ENCODE measurements at places on chromosomes 4 and X.

GRCh38 chrX:13669246-13669737 is 16.4 kb downstream of the TCEANC start:
- no peak for DNase-seq

DNA sequence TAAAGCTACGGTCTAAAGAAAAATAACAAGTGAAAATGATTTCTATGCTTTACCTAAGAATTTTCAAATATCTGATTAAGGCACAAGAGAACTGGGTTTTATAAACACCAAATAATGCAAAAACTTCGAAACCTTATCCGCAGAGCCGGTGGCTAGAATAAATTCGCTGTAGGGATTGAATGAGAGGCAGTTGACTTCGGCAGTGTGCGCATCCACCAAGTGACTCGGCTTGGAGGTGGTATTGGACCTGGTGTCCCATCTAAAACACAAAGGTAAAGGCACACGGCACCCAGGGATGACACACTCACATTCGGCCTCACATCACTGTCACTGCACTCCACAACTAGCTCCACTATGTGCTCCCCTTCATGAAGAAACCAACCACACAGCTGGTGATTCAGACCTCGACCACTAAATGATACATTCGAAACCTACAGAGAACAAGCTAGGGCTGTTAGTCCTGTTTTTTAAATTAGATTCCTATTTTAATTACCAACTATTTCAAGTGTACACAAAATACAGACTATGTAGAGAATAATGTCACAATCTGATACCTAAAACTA is 17.5 kb downstream of the RBBP7 start:
- DNase-seq = no peak

DNA sequence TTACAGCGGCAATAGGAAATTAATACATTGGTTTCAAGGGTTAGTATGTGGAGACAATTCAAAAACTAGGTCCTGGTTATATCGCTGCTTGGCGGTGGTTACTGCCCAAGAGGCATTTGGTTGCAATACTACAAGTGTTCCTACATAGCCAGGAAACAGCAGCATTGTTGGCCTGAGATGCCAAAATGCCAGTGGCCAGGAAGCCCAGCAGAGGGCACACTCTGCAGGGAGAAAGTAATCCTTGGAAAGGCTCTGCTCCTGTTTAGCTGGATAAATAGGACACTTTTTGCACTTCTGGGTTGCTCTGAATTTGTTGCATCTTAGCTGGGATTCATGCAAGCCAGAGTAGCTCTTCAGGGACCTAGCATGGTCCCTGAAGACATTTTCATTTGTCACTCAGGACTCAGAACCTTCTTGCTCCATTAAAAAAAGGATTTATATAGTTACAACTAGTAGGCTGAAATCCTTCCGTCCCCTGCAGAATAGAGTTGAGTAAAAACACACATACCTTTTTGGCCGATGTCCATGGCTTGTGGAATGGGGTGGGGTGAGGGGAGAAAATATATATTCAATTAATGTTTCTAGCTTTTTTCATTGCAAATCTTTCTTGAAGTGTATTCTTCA is 8.1 kb upstream of the GPR119 start:
- peak; percentile 50 for DNase-seq

DNA sequence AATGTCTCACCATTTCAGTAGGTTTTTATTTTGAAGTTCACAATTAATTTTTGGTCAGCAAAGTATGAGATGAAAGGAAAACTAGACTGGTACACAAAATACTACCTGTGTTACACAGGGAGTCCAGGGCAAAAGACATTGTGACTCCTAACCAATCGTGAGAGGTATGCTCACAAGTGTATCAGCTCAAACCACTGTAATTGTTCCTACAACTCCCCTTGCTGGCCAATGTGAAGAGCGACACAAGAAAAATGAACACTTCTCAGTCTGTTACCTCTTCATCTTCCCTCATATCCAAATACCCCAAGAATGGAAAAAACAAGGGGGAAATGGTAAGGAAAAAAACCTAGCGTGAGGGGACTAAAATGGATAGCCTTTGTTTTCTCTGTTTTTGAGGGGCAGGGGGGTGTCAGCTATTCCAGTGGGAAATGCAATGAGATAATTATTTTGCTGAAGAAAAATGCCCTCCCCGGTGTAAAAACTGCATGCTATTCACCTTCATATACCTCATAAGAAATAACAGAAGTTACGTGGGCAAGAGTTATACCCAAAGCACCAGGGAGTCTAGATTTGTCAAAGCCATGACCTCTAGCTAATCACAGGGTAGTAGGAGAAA is 30.6 kb upstream of the NSUN7 start:
- DNase-seq = no peak
